ENCODE measurements at places on chromosomes 2 and 18. TPM values are rescaled to one million over a fixed set of nuclear protein-coding genes. Genes with fewer than 3 reads are reported as not detected.
A peak's percentile ranks its signal among the peaks of the same experiment; 100 is the strongest.

Gene KLHL41
- 90.5 TPM for total RNA-seq

GRCh38 chr2:152693033-152693432 lies 24.2 kb downstream of the PRPF40A start:
- DNase-seq = no peak

- DNase-seq = no peak
Measured at GRCh38 chr2:167833294-167833693, 414.1 kb downstream of the STK39 start.

GRCh38 chr2:207768168-207768865 lies 1.4 kb downstream of the FZD5 start:
- DNase-seq = peak; percentile 80

Data from cardiac septum (tissue), 1 donor.